ENCODE measurements at places on chromosomes 6 and 20. TPM values are rescaled to one million over a fixed set of nuclear protein-coding genes. Genes with fewer than 3 reads are reported as not detected.

Gene POU3F2
- not detected for total RNA-seq

Gene APOBEC2
- not detected for total RNA-seq

Gene IL17A
- not detected for total RNA-seq

Gene CD24
- total RNA-seq, result 1.9 TPM

Gene C6orf15
- not detected for total RNA-seq

Gene CTCFL
- not detected for total RNA-seq

Gene RAB44
- under 0.01 TPM for total RNA-seq

Gene ACOT8
- 42.7 TPM for total RNA-seq

Gene YTHDF1
- 26.1 TPM for total RNA-seq

Gene PERP
- total RNA-seq, result 46.6 TPM

Gene TGM3
- total RNA-seq, result under 0.01 TPM

Gene PNLDC1
- total RNA-seq, result not detected

Gene ANKRD6
- total RNA-seq, result 1.8 TPM

Gene FERMT1
- total RNA-seq, result 9.1 TPM
